ENCODE measurements at places on chromosomes 7 and 10.

- no peaks in the 10 kb centered on the region for H3K36me3 ChIP-seq
- no peak for DNase-seq
- H3K4me3 ChIP-seq, result no peak overlapping the region
Observed at GRCh38 chr10:69685802-69686585, 55.9 kb downstream of the FAM241B start.

- H3K27ac ChIP-seq, result no peak overlapping the region
- no peaks in the 10 kb centered on the region for H3K36me3 ChIP-seq
- no peak overlapping the region for H3K4me3 ChIP-seq
Observed at GRCh38 chr7:90536449-90536848, 59.7 kb upstream of the CDK14 start.

- no peak overlapping the region for H3K27ac ChIP-seq
- no peaks in the 10 kb centered on the region for H3K4me1 ChIP-seq
- no peaks in the 10 kb centered on the region for H3K36me3 ChIP-seq
- no peaks in the 10 kb centered on the region for H3K27me3 ChIP-seq
Observed at GRCh38 chr10:49498425-49498824, 40.5 kb downstream of the ERCC6 start.

DNA sequence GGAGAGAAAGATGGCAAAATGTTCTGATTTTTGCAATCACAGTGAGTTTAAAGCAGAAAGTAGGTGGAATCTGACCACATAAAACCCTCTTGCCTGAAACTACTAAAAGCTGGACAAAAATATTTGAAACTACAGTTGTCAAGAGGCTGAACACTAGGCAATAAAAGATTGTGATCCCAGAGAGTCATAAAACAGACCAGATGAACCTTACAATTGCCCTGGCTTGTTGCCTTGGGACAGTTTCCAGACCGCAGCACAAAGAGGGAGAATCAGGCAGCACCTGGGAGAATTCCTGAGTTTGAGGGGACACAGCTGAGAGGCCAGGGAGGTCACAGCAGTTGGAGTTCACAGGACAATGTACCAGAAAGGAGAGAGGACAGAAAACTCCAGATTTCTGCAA, 107.3 kb upstream of the NANOS1 start:
- no peaks in the 10 kb centered on the region for H3K4me1 ChIP-seq
- no peak overlapping the region for H3K27ac ChIP-seq
- no peaks in the 10 kb centered on the region for H3K27me3 ChIP-seq
- no peaks in the 10 kb centered on the region for H3K36me3 ChIP-seq

Measured in CD4-positive, alpha-beta memory T cell (primary cell).